ENCODE measurements at places on chromosomes 3 and 15.

- no peak for DNase-seq
These were observed 19.9 kb upstream of the ARHGEF26 start for GRCh38 chr3:154101250-154101649.

DNA sequence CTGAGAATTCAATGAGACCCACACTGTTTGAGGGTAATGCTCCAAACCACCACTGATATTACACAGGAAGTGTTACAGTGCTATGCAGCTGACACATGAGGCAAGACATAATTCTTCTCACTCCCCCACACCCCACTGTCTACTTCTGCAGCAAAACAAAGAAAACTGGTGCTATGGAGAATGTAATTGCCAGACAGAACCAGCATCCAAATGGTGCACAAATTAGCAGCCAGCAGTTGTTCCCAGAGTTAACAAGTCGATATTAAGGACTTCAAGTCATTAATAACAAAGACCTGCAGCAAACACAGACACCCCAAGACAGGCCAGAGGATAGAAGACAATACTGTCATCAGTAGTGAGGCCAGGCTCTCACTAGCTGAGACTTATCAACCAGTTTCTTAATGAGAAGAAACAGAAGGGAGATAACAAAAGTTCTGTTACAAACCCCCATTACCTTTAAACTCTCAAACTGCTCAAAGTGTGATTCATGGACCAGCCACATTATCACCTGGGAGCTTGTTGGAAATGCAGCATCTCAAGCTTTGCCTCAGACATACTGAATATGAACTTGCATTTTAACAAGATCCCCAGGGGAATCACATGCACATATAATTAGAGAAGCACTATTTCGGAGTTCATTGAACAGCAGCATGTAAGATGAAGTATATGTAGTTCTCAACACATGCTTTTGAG lies 58.7 kb upstream of the FNDC3B start:
- no peak for DNase-seq

DNA sequence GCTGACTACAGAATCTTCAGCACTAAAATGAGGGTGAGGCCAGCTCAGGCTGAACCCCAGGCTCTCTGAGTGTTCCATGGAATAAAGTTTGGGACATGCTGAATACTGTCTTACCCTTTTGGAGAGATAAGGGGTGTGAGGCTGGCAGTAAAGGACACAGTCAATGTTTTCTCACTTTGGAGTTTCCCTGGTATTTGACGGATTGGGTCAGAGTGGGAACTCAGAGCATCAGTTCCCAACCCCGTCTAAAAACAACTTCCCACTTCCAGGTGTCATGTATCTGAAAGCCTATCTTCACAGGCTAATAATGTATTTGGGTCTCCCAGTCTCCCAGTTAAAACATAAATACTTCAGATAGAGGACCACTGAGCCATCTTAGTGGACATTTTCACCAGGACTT lies 180.7 kb downstream of the TLE3 start:
- no peak for DNase-seq

DNA sequence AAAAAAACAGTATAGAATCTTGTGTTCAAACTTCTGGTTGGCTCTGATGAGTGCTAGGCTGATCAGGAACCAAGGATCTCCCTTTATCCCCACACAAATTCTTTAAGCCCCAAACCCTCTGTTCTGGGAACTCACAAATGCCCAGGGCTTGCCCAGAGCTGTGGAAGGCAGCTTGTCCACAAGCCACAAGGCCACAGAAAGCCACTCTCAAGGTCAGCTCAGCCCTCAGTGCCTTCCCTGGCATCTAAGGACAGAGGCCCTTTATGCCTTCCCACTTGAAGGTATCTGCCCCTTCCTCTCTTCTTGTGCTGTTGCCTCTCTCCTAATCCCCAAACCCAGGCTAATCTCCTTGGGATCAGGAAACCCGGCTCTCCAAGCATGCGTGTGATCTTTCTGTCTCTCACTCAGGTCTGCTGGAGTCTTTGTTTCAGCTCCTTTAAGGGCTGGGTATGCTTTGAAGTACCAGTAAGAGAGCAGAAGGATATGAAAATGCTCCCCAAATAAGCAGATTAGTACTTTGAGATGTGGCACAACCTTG lies 145.0 kb upstream of the TRIM42 start:
- DNase-seq = no peak

DNA sequence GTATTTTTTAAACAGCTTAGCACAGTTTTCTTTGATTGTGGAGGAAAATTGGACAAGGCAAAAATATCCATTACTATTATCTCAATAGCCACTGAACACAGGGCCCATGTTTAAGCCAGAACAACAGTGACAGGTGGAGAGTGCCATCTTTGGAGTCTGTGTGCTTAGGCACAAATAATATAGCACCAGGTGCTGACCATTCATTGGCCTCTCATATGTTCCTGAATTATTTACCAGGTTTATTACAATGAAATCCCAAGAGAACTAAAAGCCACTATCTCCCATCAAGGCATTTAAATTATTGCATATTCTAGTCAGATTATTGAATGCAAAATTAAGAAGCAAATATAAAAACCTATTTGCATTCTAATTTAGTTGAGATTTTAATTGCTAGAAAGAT lies 39.6 kb downstream of the GPR156 start:
- no peak for DNase-seq

- no peak for DNase-seq
These were observed 153.1 kb downstream of the TNIK start for GRCh38 chr3:171307046-171307585.

GRCh38 chr3:170044795-170045244 lies 7.0 kb downstream of the GPR160 start:
- no peak for DNase-seq

GRCh38 chr15:42083916-42084315 lies 10.4 kb downstream of the PLA2G4D start:
- DNase-seq = no peak

- DNase-seq = peak; percentile 86
These were observed 187.7 kb upstream of the CMC1 start for GRCh38 chr3:28053759-28054158.

GRCh38 chr15:44550256-44550655 lies 13.3 kb downstream of the EIF3J start:
- DNase-seq = peak; percentile 42

- DNase-seq = no peak
These were observed 12.2 kb downstream of the ERICH6 start for GRCh38 chr3:150691414-150692040.

GRCh38 chr3:57967590-57967989 lies 40.6 kb upstream of the FLNB start:
- DNase-seq = no peak

DNA sequence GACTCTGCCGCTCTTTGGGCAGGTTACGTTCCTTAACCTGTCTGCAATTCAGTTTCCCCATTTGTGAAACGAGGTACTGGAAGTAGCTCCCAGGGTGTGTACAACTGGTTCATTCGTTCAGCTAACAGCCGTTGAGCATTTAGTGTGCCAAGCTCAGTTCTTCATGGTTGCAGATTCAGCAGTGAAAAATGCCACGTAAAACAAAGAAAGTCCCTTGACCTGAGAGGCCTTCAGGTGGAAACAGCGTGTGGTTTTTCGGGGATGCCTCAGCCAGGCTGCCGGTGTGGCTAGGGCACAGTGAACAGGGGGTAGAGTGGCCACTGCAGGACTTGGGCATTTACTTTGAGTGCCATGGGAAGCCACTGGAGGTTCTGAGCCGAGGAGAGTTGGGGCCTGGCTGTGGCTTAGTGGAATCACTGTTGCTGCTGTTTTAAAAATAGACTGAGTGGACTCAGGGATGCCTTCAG lies 4.7 kb downstream of the SYNM start:
- DNase-seq = no peak

All from epithelial cell of esophagus (primary cell).